ENCODE measurements at places on chromosomes 7 and 10.

- DNase-seq, result no peak
These were observed 5.2 kb upstream of the PDGFA start for GRCh38 chr7:524800-525199.

DNA sequence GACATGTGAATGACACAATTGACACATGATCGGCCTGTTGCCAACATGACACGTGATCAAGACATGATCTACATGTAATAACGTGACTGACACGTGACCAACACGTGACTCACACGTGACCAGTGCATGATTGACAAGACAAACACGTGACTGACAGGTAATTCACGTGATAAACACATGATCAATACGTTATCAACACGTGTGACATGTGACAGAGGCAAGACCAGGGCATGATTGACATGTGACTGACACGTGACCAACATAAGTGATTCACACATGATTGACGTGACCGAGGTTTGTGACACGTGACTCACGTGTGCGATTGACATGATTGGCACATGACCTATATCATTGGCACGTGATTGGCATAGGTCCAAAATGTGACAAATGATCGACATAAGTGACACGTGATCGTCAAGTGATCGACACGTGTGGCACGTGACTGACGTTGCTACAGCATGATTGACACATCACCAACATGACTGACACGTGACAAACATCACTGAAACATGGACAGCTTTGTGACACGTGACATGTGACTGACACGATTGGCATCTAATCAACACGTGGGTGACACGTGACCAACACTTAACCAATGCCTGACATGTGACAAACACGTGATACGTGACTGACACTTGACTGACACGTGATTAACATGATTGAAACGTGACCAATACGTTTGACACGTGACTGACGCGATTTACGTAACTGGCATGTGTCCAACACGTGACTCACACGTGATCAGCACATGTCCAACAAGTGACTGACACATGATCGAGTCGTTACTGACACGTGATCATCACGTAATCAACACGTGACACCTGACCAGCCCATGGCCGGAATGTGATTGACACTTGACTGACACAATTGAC is 23.0 kb downstream of the CRPPA start:
- DNase-seq, result no peak

DNA sequence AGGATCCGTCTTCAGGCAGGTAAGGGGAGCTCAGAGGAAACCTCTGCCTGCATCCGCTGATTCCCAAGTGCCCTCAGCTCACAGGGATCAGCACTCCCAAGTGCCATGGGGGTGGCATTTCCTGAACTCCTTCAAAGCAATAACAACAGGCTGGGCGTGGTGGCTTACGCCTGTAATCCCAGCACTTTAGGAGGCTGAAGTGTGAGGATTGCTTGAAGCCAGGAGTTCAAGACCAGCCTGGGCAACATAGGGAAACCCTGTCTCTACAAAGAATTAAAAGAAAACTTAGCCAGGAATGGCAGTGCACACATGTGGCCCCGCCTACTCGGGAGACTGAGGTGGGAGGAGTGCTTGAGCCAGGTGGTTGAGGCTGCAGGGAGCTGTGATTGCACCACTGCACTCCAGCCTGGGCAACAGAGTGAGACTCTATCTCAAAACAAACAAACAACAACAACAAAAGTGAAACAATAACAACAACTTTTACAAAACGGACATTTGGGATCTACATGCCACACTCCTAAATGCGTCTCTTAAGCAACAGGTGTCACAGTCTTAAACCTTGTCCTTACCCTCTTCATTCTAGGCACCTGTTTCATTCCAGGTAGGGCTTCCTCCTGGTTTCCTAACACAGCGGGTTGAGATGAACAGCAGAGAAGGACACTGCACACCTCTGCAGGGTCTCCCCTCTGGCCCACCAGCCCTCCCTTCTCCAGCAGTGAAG is 73.8 kb downstream of the PAXIP1 start:
- DNase-seq, result no peak

DNA sequence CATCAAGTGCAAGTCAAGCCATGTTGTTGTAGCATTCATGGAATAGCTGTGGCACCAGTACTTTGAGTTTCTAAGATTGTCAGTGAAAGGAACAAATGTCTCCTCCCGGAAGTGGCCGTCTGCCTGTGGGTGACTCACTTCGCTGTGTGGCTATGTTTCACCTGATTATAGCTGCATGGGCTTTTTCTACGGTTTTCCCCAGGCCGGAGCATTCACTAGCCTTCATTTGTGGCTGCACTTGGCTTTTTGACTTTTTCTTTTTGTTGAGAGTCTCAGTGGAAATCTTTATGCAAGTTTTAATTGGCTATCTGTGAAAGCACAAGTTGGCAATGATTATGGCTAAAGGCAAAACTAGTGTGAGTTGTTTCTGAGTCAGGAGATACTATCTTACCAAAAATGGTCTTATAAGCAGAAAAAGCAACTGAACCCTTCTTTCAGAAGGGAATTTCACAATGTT is 35.0 kb downstream of the SRI start:
- DNase-seq, result no peak

DNA sequence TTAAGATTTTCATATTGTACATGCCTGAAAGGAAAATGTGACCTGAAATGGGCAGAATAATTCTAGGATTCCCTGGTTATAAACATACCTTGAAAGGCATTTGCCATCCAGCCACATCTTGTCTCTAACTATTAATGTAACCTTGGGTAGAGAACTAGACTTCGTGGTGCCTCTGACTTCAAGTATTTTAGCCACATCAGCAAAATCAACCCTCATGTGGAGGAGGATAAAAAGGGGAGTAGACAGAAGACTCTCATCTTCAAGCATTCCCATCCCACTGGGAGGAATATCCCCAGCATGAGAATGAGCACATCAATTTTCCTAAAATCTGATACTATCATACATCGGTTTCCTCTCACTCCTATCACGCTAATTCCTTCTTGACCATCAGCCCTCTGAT is 164.7 kb upstream of the NOBOX start:
- no peak for DNase-seq

DNA sequence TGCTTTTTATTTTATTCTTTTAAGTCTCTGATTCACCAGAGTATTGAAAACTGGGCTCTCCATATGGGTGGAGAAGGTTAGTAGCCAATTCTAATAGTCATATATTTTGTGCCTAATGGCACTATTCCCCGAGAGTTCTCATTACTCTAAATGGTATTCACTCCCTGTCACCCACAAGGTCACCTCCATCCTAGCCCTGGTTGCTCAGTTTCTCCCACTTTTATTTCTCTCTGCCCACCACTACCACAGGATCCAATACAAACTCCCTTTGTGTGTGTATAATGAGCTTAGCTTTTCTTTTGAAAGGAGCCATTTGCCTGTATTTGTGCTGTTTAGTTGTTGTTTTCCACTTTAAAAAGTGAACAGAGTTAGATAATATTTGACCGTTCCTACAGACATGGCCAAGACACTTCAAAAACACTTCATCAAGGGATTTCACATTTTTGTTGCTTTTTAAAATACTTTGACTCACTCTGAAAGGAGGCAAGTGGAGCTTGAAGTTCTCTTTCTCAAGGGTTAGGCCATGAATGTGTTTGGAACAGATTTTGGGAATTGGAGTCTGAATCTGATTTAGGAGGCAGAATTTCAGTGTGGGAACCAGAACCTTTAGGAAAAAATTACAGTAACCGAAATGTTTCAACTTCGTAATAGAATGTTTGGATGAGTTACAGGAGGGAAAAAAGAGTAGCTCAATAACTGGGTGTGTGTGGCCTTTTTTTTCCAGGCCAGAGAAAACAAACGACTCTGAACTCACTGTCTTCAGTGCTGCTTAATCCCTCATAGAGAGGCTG is 321.3 kb downstream of the BICC1 start:
- no peak for DNase-seq

- DNase-seq, result no peak
These were observed 4.4 kb downstream of the STARD3NL start for GRCh38 chr7:38182450-38182849.

- DNase-seq, result no peak
These were observed 15.1 kb upstream of the RHOBTB1 start for GRCh38 chr10:60958892-60959601.

DNA sequence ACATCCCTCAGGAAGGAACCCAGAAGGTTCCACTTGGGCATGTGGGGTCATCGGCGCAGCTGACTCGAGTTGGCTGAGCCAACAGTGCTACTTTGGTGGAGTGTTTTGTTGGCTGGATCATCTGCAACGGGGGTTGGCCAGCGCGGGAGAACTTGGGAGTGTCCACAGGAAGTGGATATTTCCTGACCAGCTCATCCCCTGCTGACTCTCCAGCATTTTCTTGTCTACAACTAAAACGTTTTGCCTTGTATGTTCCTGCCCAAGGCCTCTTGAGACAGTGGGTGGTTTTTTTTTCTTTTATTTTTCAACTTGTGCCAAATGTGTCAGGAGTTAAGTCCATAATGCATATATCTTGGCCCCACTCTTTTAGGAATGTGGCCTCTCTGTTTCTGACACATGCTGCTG is 208.6 kb downstream of the ZNF365 start:
- DNase-seq, result no peak

DNA sequence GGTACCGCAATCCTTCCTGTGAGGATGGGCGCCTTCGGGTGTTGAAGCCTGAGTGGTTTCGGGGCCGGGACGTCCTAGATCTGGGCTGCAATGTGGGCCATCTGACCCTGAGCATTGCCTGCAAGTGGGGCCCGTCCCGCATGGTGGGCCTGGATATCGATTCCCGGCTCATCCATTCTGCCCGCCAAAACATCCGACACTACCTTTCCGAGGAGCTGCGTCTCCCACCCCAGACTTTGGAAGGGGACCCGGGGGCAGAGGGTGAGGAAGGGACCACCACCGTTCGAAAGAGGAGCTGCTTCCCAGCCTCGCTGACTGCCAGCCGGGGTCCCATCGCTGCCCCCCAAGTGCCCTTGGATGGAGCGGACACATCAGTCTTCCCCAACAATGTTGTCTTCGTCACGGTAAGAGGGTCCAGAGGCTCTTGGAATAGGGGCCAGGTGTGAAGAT is 1.7 kb downstream of the MEPCE start:
- DNase-seq, result no peak

- no peak for DNase-seq
These were observed 213.7 kb downstream of the TWIST1 start for GRCh38 chr7:18903695-18904094.

DNA sequence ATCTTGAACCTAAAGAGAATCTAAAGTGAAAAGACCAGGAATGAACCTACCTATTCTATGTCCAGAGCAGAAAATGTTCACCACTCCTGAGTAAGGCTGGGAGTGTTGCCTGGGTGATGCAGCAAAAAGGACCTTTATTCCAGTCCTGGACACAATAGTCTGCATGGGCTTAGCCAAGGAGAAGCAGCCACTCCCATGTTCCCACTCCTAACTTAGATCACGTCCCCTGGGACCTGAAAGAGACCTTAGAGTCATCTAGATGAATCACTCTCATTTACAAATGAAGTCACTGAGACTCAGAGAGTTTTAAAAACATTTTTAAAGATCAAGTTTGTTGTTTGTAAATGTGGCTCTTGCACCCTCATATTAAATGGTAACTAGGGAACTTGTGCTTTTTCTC is 763.4 kb downstream of the KCNMA1 start:
- DNase-seq, result no peak

Data from NCI-H2081 (cell line).